Lower leg skin (tissue), 4 donors: ENCODE measurements at places on chromosomes 4 and X. TPM values are rescaled to one million over a fixed set of nuclear protein-coding genes. Genes with fewer than 3 reads are reported as not detected.

Gene RHOXF1
- total RNA-seq: not detected

Gene EGFL6
- total RNA-seq: not detected

Gene MAGEB10
- not detected for total RNA-seq

Gene SOD3
- total RNA-seq: 71.8 TPM
